ENCODE measurements at places on chromosomes 7 and 10. TPM values are rescaled to one million over a fixed set of nuclear protein-coding genes. Genes with fewer than 3 reads are reported as not detected.

Gene ZNF853
- 12.2 TPM for total RNA-seq

- H3K4me3 ChIP-seq = peak overlapping the region; percentile 96
- no peaks in the 10 kb centered on the region for H3K27me3 ChIP-seq
- H3K27ac ChIP-seq = peak overlapping the region; percentile 94
Observed at GRCh38 chr10:62817766-62818425, 1.7 kb upstream of the EGR2 start.

Gene PRPS1L1
- total RNA-seq = not detected

- no peak for DNase-seq
- H3K27me3 ChIP-seq = no peaks in the 10 kb centered on the region
- H3K4me1 ChIP-seq = no peaks in the 10 kb centered on the region
Observed at GRCh38 chr7:152402384-152403250, 33.2 kb downstream of the KMT2C start.

DNA sequence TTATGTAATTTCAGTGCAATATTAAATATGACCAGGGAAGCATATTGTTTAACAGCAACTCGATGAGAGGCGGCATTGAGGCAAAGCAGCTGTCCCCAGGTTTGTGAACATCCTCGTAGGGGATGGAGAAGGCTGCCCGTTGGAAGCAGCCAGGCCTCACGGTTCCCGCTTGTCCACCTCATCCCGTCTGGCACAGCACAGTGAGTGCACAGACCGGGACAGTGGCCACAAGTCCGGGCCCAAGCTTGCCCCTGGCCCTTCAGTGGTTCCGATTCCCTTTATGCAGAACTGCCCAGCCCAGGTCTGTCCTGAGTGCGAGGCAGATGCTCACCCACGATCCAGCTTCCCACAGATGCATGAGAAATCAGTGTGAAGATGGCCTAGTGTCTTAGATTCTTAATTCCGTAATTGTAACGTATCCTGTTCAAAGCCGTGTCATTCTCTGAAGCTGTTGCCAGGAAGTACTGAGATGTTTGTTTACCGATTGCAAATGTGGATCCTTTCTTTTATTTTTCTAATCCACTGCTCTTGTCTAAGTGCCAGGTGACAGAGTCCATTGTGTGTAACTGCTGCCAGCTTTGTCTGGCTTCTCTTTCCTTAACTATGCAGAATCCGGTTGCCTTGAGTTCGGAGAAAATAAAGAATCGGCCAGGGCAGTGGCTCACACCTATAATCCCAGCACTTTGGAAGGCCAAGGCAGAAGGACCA lies 35.5 kb downstream of the PFKP start:
- peaks cover 15% of the 10 kb centered on the region for H3K36me3 ChIP-seq
- H3K27me3 ChIP-seq = no peaks in the 10 kb centered on the region
- DNase-seq = no peak

- no peak overlapping the region for H3K27ac ChIP-seq
- no peaks in the 10 kb centered on the region for H3K36me3 ChIP-seq
- H3K4me3 ChIP-seq = no peak overlapping the region
Observed at GRCh38 chr10:103763374-103764202, 91.8 kb downstream of the SH3PXD2A start.

Gene TUBAL3
- total RNA-seq = 0.21 TPM

Gene MKX
- total RNA-seq = 1.2 TPM

Gene NRG3
- total RNA-seq = 0.84 TPM

Gene SFMBT2
- 12.3 TPM for total RNA-seq

DNA sequence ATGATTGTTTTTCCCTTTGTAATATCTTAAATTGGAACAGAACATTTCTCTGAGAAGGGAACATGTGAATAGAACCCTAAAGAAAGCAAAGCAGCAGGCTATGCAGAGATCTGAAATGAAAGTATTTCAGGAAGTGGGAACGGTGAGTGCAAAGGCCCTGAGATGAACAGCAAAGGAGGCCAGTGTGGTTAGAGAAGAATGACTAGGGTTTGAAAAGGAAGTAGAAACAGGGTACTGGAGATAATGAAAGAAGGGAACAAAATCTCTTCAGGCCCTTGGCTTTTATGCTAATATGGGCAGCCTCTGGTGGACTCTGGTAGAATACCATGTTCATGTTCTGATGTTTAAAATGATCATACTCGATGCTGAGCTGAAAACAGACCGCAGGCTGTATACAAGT lies 22.2 kb downstream of the ARHGAP21 start:
- H3K27ac ChIP-seq = no peak overlapping the region
- no peaks in the 10 kb centered on the region for H3K27me3 ChIP-seq
- H3K36me3 ChIP-seq = no peaks in the 10 kb centered on the region
- no peaks in the 10 kb centered on the region for H3K4me1 ChIP-seq
- no peak overlapping the region for H3K4me3 ChIP-seq

Gene NEUROG3
- not detected for total RNA-seq

Gene CFAP70
- total RNA-seq = 3.8 TPM

Gene DUSP5
- total RNA-seq = 21.9 TPM

DNA sequence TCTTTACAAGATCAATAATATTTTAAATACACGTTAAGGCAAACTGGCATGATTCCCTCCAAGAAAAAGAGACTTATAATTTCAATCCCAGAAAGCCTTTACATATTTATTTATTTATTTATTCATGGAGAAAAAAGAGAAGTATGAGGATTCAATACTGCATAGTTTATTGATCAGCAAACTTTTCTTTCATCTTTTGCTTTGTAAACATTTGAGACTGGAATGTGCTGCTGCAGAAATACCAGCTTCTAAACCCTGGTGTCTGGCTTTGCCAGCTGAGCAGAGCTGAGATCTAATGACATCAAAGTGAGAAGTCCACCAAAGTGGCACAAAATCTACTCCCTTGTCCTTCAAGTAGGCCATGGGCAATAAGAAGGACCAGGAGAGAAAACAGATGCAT lies 93.7 kb upstream of the STK17A start:
- no peak overlapping the region for H3K27ac ChIP-seq
- no peak for DNase-seq
- H3K4me1 ChIP-seq = no peaks in the 10 kb centered on the region
- H3K36me3 ChIP-seq = no peaks in the 10 kb centered on the region

DNA sequence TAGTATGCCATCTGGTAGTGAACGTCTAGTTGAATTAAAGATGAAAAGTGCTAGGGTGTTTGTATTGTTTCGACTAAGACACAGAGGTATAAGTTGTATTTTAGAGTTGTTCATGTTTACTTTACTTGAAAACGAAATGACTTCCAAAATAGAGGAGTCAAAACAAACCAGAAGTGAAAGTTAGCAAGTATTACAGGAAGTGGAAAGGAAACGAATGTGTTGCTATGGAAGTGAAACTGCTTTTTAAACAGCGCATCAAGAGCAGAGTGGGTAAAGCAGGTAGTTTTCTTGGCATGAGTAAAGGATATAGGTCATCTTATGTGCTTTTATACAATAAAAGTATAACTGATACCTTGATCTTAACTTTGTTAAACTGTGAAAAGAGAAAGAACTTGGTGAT lies 20.0 kb upstream of the GALNTL5 start:
- H3K27ac ChIP-seq = peak overlapping the region; percentile 47
- DNase-seq = no peak
- no peak overlapping the region for H3K4me3 ChIP-seq
- no peaks in the 10 kb centered on the region for H3K4me1 ChIP-seq
- H3K36me3 ChIP-seq = no peaks in the 10 kb centered on the region

- no peaks in the 10 kb centered on the region for H3K4me1 ChIP-seq
- no peaks in the 10 kb centered on the region for H3K36me3 ChIP-seq
- no peaks in the 10 kb centered on the region for H3K27me3 ChIP-seq
- DNase-seq = no peak
- no peak overlapping the region for H3K4me3 ChIP-seq
- no peak overlapping the region for H3K27ac ChIP-seq
Observed at GRCh38 chr7:156941393-156942182, 7.9 kb upstream of the NOM1 start.

Gene ZNF804B
- total RNA-seq = not detected

Gene CHRM2
- total RNA-seq = not detected

DNA sequence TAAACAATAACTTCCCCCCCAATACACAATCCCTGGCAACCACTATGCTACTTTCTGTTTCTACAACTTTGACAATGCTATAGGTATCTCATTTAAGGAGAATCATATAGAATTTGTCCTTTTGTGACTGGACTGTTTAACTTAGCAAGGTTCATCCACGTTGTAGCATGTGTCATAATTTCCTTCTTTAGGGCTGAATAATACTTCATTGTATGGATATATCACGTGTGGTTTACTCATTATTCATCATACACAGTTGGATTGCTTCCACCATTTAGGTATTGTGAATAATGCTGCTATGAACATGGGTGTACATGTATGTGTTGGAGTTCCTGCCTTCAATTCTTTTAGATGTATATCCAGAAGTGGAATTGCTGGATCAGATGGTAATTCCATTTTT lies 111.0 kb downstream of the LMBR1 start:
- H3K4me1 ChIP-seq = no peaks in the 10 kb centered on the region
- H3K4me3 ChIP-seq = no peak overlapping the region
- H3K27me3 ChIP-seq = no peaks in the 10 kb centered on the region

DNA sequence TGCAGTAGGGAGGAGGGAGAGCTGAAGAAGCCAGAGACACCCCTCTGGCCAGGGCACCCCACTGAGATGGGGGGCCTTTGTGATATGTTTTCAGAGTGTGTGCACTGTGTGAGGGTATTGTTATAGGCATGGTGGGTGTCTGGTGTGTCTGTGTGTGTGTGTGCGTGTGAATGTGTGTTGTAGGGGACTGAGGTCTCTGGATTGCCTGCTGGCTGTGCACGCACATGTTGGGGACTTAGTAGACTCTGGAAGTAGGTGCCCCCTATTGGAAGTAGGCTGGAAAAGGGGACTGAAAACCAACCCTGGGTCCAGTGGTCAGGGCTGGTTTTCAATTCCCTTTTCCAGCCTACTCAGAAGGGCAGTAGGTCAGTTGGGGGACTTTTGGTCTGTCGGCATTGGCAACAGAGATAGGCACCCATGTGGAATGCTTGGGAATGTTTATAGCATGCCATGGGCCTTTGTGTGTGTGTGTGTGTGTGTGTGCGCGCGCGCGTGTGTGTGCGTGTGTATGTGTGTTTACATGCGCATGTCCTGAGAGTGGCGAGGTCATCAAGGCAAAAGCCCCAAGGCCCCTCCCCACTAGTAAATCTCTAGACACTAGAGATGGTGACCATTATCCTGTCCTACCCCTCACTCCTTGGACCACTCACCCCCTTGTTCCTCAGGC lies 78.8 kb downstream of the HIF1AN start:
- H3K4me1 ChIP-seq = no peaks in the 10 kb centered on the region
- no peaks in the 10 kb centered on the region for H3K27me3 ChIP-seq
- DNase-seq = no peak
- no peak overlapping the region for H3K4me3 ChIP-seq
- H3K36me3 ChIP-seq = no peaks in the 10 kb centered on the region
- no peak overlapping the region for H3K27ac ChIP-seq

GRCh38 chr7:135714534-135715009 lies 13.4 kb downstream of the SLC13A4 start:
- H3K27me3 ChIP-seq = peaks cover 4% of the 10 kb centered on the region
- no peak overlapping the region for H3K4me3 ChIP-seq
- H3K27ac ChIP-seq = no peak overlapping the region

DNA sequence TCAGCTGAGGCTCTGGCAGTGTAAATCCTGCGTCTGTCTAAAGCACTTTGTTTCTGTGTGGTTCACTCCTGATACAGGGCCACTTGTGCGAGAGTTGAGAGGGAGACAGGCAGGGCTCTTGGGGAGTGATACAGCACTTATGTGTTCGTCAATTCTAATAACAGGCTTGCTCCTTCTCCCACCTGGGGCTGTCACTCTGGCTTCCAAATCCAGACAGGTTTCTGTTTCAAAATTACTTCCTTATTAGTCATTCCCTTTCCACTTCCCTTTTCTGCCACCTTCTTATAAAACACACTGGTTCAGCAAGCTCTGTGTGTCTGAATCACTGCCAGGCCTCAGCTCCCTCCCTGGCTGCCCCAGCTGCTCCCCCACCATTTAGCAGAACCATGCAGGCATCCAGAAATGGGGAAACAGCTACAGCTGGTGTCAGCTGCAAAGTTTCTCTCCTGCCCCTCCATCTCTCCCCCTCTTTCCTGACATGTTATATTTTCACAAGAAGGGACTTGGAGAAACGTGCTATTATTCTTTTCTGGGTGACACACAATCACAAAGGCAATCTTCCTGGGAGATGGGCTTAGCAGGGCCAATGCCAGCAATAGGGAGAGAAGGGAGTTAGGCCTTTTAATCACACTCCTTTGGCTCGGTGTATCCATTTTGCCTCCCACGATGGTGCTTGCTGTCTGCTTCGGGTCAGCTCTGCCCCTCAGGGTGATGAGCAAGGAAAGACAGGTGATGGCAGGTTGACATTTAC lies 58.4 kb upstream of the ZNRF2 start:
- no peaks in the 10 kb centered on the region for H3K27me3 ChIP-seq
- H3K4me3 ChIP-seq = no peak overlapping the region
- DNase-seq = peak; percentile 28
- peak overlapping the region; percentile 84 for H3K27ac ChIP-seq

DNA sequence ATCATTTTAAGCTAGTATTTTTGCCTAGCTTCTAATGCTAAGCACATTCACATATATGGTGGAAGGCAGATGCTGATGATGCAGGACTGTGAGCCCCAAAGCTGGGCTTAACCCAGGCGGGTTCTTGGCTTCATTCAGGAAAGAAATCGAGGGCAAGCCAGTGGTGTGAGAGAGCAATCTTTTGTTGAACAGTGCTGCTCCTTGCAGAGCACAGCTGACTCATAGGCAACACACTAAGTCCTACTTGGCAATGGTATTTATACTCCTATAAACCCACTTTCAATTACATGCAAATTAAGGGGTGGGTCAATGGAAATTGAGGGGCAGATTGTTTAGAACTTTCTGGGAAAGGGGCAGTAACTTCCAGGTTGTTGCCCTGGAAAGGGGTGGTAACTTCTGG lies 42.0 kb upstream of the CELF2 start:
- H3K27ac ChIP-seq = no peak overlapping the region
- H3K36me3 ChIP-seq = no peaks in the 10 kb centered on the region
- no peaks in the 10 kb centered on the region for H3K27me3 ChIP-seq
- DNase-seq = no peak
- peaks cover 8% of the 10 kb centered on the region for H3K4me1 ChIP-seq
- no peak overlapping the region for H3K4me3 ChIP-seq

Gene SFRP4
- 28.2 TPM for total RNA-seq

Gene HOXA9
- 13.8 TPM for total RNA-seq

DNA sequence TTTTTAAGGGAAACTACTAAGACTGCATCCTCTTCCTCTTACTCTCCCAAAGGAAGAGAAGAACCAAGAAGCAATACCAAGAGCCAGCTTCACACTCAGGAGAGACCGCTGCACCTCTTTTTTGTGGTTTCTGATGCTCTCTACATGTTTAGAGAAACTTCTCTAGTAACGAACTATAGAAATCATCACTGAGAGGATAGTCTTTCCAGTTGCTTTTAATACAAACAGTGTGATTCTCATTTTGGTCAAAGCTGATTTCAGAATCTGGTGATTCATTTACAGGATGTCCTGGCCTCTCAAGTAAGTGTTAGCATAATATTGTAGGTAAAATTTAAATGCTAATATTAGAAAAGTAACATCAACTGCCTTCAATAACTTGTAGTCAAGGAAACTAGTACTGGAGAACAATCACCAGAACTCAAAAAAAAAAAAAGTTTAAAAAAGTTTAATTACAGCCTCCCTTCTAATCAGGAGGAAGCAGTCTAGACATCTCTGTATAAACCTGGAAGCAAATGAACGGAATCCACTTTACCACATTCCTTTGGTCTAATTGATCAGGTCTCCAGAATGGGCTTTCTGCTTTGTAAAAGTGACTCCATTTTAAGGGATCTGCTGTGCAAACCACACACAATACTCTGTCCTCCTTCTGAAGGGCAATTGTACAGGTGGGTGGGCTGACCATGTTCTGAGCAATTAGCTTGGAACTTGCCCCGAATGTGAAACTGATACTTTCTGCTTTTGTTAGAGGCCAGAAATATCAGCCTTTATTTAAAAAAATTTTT lies 3.0 kb downstream of the LAMB1 start:
- H3K4me1 ChIP-seq = peaks cover 1% of the 10 kb centered on the region
- no peaks in the 10 kb centered on the region for H3K27me3 ChIP-seq
- H3K27ac ChIP-seq = peak overlapping the region; percentile 29
- DNase-seq = no peak

- DNase-seq = peak; percentile 49
- no peak overlapping the region for H3K27ac ChIP-seq
Observed at GRCh38 chr10:61733358-61733940, 70.7 kb downstream of the CABCOCO1 start.

Gene UNC5B
- 3.3 TPM for total RNA-seq
